ENCODE measurements at places on chromosomes 12 and 14.

DNA sequence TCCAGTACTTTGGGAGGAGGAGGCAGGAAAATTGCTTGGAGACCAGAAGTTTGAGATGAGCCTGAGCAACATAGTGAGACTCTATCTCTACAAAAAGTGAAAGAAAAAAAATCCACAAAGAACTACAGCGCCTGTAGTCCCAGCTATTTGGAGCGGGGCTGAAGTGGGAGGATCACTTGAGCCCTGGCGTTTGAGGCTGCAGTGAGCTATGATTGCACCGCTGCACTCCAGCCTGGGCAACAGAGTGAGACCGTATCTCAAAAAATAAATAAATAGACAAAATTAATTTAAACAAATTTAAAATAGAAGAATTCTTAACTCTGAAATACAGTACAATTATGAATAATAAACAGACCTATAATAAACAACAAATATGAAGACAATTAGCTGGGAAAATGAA lies 40.9 kb downstream of the ATL1 start:
- DNase-seq = no peak

- DNase-seq = no peak
Measured at GRCh38 chr12:110007881-110008280, 8.7 kb downstream of the ANKRD13A start.

GRCh38 chr12:90301561-90302133 lies 593.0 kb upstream of the ATP2B1 start:
- no peak for DNase-seq

- DNase-seq = no peak
Measured at GRCh38 chr12:124109760-124110159, 136.7 kb downstream of the ZNF664 start.

- no peak for DNase-seq
Measured at GRCh38 chr14:97757491-97757890, 960.3 kb downstream of the VRK1 start.

- DNase-seq = no peak
Measured at GRCh38 chr12:51186465-51187085, 13.6 kb upstream of the TFCP2 start.

- DNase-seq = no peak
Measured at GRCh38 chr14:93023802-93024434, 91.8 kb downstream of the ITPK1 start.

- no peak for DNase-seq
Measured at GRCh38 chr12:98403936-98404335, 111.5 kb upstream of the TMPO start.

DNA sequence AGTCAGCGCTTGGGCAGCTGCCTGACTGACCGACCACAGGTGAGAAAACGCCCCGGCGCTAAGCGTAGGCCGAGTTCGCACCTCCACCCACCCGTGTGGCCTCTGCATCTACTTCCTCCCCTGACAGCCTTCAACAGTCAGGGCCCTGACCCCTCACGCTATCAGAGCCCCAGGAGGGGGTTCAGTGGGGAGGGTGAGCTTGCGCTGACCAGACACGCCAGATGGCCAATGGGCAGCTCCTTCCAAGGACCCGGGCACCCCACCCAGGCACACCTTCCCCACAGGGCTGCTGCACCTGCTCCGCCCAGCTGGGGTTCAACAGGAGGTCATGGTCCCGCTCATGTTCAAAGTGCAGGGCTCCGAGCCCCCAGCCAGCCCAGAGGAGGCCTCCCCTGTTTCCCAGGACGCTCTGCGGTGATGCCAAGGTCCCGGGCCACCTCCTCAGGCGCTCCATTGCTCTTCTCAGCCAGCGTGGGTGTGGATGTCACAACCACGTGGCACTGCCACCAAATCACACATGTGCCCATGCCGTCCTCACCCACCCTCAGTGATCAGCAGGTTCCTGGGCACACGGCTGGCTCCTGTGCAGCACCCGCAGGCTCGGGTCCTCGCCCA lies 48.7 kb upstream of the BCL11B start:
- no peak for DNase-seq

DNA sequence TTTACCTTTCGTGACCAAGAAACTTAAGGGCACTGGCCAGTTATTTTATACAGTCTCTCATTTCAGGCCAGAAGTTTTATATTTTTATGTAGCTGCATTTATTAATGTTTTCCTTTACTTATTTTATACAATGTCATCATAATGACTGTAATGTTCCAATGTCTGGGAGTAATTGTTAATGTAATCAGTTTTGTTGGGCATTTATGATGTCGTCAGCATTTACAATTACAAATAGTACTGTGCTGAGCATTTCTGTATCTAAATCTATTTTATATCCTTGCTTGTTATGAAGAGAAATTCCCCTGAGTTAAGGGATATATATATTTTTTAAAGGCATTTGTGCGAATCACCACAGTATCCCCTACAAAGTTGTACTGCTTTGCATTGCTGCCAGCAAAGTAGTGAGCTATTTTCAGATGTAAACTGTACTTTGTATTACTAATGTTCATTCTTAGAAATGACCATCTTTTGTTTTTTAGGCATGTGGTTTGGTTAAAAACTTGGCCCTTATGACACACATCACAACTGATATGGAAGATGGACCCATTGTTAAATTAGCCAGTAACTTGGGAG lies 74.4 kb downstream of the POLR3B start:
- DNase-seq = no peak

- DNase-seq = no peak
Measured at GRCh38 chr12:28232211-28232928, 42.1 kb downstream of the CCDC91 start.

GRCh38 chr12:45353944-45354343 lies 138.0 kb downstream of the ANO6 start:
- no peak for DNase-seq

GRCh38 chr14:38404616-38405015 lies 148.7 kb upstream of the CLEC14A start:
- DNase-seq = no peak

DNA sequence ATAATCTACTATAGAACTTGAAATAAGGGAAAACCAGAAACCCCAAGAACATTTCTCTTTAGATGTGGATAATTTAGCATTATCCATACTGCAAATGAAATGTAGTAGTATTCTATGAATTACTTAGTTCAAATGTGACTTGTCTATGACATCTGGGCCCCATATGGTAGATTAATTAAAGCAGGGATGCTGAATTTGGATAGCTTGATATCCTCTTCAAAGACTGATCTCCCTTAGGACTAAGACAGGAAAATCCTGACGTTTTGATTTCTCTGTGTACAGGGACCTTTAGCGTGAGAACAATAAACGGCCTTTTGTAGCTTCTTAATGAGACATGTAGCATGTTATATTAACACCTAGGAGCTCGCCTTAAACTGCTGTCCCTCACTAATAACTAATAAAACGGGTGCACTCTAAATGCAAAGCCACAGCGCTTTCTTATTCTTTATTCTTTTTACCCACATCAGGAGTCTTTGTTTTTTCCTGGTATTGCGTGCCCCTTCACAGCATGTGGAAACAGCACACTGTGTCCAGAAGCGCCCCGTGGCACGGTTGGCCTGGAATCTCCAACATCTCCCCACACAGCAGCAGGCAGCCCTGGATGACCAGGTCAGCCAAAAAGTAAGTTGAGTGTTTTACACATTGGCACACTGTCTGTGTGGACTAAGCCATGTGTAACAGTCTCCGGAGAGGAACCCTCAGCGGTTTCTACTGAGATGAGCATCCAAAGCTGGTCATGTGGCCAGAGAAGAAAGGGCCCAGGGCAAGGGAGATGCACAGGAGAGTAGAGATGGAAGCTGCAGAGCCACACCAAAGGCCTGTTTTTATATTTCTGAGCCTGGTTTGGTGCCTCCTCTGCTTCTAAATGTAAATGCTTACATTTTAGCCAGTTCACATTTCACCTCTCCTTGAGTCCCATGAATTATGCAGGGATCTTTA lies 93.1 kb downstream of the SRGAP1 start:
- DNase-seq = no peak

DNA sequence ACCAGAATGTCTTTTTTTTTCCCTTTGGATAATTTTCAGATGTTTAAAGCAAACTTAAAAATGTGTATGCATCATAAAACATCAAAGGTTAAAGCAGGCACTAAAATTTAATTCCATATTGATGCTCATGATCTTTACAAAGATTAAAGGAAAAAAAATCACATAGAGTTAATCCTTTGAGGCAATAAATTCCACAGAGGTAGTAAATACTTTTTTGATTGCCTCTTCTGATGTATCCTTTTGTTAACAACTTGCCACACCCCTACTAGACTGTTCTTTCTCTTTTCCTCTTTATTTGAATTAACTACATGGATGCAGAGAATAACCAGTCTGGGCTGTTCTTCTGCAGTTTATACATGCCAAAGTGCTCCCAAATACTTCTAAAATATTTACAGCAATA lies 45.2 kb upstream of the KCNJ8 start:
- DNase-seq = no peak

- no peak for DNase-seq
Measured at GRCh38 chr12:113591480-113591974, 119.9 kb upstream of the LHX5 start.

DNA sequence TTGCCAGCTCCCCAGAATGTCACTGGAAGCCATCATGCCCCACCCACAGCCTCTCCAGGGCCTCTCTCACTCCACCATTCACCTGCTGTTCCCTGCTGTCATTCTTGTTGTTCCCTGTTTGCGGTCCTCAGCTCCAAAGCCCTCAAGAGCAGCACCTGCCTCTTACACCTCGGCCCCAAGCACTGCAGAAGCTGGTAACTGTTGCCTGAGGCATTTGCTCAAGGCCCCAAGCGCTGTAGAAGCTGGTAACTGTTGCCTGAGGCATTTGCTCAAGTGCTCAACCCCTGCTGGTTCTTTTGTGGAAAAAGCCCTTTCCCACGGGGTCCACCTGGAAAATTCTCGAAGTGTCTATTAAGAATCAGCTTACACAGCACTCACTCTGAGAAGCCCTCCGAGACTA lies 78.0 kb downstream of the ARL6IP4 start:
- no peak for DNase-seq

GRCh38 chr14:68824517-68825347 lies 31.9 kb upstream of the ZFP36L1 start:
- DNase-seq = no peak

GRCh38 chr14:64092338-64092737 lies 201.8 kb downstream of the ESR2 start:
- DNase-seq = no peak

- no peak for DNase-seq
Measured at GRCh38 chr12:112705037-112705632, 86.4 kb upstream of the RPH3A start.

- no peak for DNase-seq
Measured at GRCh38 chr14:71780075-71780474, 152.2 kb upstream of the RGS6 start.

- DNase-seq = no peak
Measured at GRCh38 chr14:93688820-93689219, 99.5 kb downstream of the PRIMA1 start.

GRCh38 chr14:101460986-101461750 lies 100.1 kb upstream of the DIO3 start:
- DNase-seq = no peak

DNA sequence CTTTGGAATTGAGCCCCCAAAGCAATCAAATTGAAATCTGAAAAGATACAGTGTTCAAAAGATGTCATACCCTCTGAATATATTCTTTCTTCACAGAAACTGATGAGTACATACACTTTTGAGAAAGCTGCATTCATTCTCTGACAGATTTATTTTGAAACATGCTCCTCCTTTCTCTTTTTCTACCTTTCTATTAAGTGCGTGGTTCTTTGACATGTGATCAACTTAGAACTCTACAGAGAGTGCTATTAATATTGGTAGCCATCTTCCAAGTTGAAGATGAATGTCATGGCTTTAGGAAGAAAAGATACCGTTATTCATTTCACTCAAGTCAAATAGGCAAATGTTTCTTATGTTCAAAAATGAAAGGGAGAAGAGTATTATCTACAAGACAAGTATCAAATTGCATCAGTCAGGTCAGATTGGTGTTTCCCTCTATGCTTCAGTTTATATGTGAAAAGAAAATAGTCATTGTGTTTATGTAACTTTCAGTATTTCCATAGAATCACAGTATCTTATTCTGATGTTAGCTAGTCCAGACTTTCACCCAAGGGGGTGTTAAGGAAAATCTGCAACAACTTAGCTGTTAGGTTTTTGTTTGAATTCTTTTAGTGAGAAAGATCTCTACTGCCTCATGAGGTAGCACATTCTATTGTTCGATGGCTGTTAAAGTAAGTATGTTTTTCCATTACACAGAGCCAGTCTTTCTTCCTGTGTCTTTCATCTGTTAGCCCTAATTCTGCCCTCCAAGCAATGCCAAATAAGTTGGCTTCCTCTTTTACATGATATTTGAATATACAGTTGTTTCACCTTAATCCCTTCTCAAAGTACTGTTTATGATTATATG lies 55.4 kb upstream of the GARIN2 start:
- no peak for DNase-seq

DNA sequence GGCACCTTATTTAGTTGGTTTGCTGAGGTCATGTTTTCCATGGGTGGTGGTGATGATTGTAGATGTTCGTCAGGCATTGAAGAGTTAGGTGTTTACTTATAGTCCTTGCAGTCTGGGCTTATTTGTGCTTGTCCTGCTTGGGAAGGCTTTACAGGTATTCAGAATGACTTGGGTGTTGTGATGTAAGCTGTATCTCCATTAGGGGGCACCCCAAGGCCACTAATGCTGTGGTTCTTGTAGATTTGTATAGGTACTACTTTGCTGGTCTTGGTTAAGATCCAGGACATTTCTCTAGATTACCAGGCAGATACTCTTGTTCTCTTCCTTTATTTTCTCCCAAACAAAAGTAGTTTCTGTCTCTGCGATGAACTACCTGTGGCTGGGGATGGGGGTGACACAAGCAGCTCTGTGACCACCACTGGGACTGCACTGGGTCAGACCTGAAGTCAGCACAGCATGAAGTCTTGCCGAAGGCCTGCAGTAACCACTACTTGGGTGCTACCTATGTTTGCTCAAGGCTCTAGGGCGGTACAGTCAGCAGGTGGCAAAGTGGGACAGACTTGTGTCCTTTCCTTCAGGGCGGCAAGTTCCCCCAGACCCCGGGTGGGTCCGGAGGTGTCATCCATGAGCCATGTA lies 35.8 kb upstream of the FBXO33 start:
- DNase-seq = no peak

DNA sequence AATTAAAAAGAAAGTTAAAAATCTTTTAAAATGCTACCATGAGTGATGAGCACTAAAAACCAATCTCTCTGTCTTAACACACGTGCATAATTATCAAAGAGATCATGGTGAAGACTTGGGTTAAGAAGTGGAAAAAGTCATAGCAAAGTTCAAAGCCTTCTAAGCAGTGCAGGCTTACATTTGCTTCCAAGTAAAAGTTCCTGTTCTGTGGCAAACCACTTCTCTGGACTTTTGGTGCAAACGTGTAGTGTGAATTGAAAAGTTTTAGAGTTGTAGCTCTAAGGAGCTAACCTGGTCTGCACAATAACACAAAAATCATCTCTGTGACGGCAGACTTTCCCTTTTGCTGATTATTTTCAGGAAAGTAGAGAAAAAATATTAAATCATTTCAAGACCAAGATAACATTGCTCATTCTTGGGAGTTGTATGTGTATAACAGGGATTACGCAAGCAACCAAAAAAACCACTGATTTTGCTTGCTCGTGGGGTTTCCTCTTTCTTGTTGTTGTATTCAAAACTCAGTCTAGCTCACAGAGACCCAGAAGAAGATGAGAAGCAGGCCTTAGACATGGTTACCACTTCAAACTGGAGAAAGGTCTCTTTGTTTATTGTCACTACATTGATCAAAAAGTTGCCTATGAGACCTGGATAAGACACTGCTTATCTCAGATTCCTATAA lies 2.3 kb upstream of the GLIPR1 start:
- DNase-seq = peak; percentile 49

GRCh38 chr12:115758183-115758582 lies 519.3 kb downstream of the MED13L start:
- DNase-seq = no peak
